ENCODE measurements at places on chromosomes 12 and 14.

DNA sequence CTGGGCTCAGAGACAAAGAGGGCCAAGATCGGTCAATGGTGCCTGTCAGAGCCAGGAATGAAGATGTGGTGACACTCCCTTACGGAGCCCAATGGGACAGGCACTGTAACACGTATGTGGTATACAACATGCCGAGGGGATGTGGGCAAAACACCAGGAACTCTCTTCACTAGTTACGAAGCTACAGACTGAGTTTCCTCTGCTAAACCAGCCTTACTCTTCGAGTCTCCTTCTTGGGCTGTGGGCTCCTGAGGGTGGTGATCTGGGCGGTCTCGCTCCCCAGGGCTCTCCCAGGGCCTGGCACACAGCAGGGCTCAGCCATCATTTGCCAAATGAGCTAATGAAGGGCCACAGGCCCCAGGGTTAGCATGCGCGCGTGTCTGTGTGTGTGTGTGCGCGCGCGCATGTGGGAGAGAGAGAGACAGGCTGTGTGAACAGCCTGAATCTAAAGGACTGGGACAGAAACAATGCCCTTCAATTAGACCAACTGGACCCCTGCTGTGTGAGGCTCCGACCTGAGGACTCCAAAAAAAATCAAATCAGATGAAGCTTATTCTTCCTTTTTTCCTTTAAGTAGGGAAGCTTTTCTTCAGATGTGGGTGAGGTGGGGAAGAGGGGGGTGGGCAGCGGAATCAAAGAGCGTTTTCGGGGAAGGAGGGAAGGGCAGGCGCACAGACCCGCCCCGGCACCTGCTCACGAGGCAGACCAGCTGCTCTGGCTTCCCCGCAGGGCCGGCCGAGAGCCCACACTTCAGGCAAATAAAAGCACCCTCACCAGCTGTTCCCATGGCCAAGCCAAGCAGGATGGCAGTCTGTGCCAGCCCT is 42.5 kb downstream of the CCDC88C start:
- DNase-seq: no peak

- no peak for DNase-seq
Observed at GRCh38 chr12:16437281-16437816, 89.9 kb downstream of the MGST1 start.

DNA sequence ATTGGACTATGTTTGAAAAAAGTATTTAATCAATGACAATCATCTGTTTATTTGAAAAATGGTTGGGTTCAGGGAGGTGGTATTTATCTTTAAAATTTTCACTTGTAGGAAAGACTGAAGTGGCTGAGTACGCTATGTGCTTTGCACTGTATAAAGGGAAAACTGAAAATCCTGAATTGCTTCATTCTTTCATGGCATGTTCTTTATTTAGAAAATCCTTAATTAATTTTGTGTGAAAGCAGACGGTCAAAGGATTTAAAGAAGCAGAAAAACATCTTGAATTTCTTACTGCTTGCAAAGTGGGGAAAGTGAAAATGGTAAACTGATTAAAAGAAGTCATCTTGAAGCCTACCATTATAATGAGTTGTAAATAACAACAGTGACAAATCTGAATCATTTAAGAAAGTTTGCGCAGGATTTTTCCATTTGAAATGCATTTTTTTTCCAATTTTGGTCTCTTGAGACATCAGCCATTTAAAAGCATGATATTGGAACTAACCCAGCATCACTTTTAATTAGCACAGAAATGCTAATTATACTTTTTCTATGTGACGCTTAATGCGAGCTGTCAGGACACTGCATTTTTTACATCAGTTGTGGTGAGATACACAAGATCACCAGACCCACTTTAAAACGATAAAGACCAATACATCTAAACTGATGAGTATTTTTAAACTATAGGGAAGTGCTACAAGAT is 169.0 kb downstream of the NEDD1 start:
- DNase-seq: no peak

GRCh38 chr14:102125546-102125945 is 14.2 kb upstream of the WDR20 start:
- no peak for DNase-seq

GRCh38 chr12:51482929-51483697 is 58.5 kb downstream of the SLC4A8 start:
- peak; percentile 29 for DNase-seq

GRCh38 chr14:99127651-99128167 is 144.3 kb downstream of the BCL11B start:
- no peak for DNase-seq

- DNase-seq: peak; percentile 9
Observed at GRCh38 chr12:106841510-106842302, 67.2 kb downstream of the RIC8B start.

DNA sequence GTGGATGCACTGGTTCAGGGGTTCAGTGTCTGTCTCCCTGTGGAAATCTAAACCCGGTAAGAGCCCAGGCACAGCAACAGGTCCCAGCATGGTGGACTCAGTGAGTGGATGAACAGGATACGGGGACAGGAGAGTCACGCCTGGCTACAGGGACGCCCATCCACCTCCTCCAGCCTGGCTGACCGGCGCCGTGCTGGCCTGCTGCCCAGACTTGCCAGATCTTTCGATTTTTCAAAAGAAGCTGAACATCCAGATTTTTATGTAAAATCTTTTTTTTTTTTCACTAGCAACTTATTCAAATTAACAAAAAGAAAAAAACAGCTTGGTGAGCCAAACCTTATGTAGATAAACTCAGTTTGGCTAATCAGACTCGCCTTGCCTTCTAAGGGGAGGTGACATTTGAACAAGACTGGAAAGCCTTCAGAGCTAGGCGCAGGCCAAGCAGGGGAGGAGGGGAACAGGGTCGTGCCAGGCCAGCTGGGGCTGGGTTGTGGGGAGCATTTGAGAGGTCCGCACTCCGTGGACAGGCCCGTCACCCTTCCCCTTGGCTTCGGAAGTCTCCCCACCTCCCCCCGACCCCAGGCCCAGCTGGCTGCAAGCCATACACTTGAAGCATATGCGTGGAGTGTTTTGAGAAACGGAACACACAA is 87.8 kb upstream of the NCOR2 start:
- DNase-seq: no peak

- DNase-seq: no peak
Observed at GRCh38 chr12:24378548-24379407, 429.3 kb upstream of the SOX5 start.

DNA sequence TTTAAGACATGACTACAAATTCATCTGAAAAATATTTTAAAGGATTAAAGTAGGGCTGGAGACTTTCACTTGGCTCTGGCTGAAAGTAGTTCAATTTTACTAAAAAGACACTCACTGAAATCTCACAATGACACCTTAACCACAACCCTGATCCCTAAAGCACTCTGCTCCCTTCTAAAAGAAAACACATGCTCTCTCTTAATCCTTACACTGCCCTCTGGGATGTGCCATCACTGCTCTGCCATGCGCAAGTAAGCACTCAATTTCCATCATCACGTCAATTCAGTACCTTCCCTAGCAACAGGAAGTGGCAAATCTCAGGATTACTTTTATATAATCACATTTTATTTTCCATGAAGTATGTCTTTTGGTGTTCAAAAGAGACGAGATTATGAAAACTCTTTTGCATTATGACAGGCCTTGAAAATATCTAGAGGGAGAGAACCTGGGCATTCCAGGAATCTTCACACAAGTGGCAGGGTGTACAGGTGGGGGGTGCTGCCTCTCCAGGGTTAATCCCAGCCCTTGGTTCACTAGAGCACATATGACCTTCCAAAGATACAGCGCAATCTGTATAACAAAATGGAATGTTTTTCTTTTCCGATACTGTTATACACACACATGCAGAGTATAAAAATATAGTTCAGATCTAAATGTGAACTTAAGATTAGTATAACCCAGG is 7.3 kb downstream of the ATG14 start:
- no peak for DNase-seq

- DNase-seq: no peak
Observed at GRCh38 chr12:132439333-132439904, 50.5 kb upstream of the FBRSL1 start.

DNA sequence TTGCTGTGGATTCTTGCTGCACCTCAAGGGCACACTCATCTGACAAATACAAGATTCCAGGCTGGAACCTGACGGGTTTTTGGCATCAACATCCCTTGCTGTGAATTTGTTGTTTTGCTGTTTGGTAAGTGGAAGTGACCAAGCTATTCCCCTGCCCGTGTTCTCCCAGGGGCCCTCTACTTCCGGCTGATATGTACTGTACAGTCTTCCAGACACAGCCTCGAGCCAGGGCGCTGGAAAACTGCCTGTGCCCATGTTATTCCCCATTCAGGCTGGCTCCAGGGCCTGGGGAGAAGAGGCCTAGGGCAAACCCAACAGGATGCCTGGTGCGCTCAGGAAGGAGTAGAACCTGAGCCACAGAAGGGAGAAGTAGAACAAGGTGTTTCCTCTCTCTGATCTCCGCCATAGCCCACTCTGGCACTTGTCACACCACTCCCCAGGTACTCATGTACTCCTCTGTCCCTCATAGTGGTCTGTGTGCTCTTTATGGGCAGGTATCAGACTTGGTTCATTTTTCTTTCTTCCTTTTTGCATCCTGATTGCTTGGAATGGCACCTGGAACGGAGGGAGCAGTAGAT is 67.8 kb upstream of the LTA4H start:
- DNase-seq: no peak

GRCh38 chr12:11787933-11788849 is 138.7 kb downstream of the ETV6 start:
- DNase-seq: no peak

DNA sequence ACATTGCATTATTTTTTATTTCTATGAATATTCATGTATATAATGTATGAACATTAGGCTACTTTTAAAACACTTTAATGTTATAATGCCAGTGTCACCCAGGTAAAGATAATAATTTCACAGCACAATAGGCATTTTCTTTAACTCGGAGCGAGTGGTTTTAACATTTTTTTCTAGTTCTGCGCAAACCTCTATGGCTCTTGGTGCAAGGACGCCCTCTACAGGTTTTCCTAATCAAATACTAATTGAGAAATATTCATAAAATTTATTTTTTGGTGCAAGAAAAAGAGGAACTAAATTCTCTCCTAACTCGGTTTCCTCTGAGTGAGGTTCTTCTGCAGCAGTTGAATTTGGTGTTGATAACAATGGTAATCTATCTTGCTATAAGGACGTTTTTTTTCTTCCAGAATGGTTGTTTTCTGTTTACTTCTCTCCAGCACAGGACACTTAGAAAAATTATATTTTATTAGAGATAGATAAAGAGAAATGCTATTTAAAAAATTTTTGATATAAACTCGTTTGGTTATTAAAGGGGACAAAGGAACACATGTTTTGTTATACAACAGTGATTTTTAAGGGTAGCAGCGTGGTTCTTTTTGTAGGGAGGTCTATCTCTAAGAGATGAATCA is 2.4 kb upstream of the WIF1 start:
- DNase-seq: peak; percentile 18

- no peak for DNase-seq
Observed at GRCh38 chr14:72916174-72916573, 10.1 kb upstream of the DCAF4 start.

- peak; percentile 27 for DNase-seq
Observed at GRCh38 chr14:51094282-51094821, 553 bp downstream of the TRIM9 start.

DNA sequence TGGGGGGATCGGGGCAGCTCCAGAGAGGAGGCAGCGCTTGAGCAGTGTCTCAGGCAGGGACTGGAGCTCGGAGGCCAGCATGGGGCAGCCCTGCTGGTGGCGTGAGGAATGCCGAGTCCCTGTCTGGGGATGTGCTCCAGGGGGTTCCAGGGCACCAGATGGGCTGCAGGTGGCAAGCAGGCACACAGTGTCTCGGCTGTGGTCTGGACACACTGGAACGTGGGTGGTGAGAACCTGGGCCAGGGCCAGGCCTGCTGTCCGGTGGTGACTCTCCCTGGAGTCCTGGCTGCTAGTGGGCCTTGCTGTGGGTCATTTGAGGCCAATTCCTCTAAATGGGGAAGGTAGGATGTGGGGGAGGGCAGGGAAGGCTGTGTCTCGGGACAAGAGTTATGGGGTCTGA is 199.4 kb upstream of the RTL1 start:
- no peak for DNase-seq

- DNase-seq: no peak
Observed at GRCh38 chr12:45718306-45718705, 11.2 kb upstream of the ARID2 start.

DNA sequence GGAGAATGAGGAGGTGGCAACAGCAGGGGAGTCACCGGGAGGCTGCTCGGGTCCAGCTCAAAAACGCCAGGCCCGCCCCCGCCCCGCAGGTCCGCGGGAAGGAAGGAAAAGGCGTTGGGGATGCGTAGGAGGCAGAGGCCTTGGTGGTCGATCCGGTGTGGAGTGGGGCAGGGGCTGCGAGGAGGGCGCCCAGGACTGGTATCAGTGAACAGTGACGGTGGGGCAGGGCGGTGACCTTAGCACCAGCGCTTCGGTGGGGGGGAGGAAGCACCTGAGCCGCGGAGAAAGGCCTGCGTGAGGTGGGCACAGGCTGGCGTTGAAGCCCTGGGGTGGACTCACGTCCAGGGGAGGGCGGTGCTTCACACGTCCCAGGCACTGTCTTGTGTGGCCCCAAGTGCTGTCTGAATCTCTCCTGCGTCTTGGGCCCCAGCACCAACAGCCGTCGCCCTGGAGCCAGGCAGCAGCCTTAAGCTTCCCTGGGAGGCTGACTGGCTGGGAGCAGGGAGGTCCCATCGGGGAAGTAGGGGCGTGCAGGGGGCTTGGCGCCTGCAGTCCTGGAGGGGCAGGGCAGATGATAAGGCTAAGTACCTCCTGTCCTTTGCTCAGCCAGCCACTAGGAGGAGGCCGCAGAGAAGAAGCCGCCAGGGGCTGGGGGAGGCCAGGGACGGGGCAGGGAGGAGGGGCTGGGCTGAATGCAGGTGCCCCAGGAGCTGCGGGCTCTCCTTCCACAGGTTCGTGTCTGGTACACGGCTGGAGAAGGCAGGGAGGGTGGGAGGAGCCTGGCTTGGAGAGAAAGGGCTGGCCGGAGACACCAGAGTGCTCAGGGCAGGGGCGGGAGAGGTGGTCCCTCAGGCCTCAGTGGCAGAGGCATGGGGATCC is 26.5 kb downstream of the ZBTB42 start:
- peak; percentile 47 for DNase-seq

DNA sequence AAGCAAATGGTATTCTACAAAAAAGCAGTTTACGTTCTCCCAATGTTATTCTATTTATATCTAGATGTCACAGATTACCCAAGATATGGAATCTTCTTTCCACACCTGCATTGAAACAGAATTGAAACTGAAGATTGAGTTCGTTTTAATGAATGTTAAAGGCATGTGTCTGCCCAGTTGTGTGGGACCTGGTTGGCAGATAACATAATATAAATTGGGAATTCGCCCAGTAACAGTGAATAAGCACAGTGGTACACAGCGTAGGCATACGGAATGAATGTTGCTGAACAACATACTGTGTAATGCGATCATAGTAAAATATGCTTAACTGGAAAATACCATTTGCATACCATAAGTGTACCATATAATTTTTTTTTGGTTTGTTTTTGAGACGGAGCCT is 4.3 kb downstream of the KHNYN start:
- DNase-seq: no peak

DNA sequence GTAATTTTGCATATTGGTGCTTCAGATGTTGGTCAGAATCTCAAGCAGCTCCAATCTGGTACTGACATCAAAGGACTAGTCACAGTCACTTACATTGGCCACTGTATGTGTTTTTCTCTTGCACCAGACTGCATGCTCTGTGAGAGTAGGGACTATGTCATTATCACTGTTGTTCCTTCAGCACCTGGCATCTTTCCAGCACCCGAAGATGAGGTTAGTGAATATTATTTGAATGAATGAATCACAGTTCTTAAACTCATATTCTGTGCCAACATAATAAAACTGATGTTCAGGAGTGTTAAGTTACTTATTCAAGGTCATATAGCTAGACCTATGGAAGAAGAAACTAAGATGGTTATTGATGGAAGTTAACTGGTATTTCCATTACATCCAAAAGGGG is 204.5 kb upstream of the TBX3 start:
- DNase-seq: no peak

Data from activated naive CD8-positive, alpha-beta T cell treated with anti-CD3 and anti-CD28 coated beads, Interleukin-2, amount 50 U/mL, for 24 hours (primary cell).